Inflammatory macrophage treated with lipopolysaccharide for 4 hours (primary cell): ENCODE measurements at places on chromosomes 6 and 20.

- DNase-seq = no peak
These were observed 10.5 kb downstream of the NT5E start for GRCh38 chr6:85460154-85460920.

DNA sequence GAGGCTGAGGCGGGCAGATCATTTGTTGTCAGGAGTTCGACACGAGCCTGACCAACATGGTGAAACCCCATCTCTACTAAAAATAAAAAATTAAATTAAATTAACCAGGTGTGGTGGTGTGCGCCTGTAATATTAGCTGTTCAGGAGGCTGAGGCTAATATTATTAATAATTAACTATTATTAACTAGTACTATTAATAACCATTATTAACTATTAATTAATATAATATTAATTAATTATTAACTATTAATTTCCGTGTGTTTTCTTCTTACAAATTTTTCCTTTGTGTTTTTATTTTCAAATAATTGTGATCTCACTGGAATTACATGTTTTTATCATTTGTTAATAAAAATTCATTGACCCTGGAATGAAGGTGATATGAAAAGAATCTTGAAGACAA lies 557.4 kb upstream of the ADGRB3 start:
- no peak for DNase-seq

- peak; percentile 74 for DNase-seq
These were observed 445.4 kb upstream of the DEFB115 start for GRCh38 chr20:30811885-30812671.

- DNase-seq = no peak
These were observed 266.5 kb upstream of the QKI start for GRCh38 chr6:163147994-163148393.

GRCh38 chr6:130178692-130179091 lies 44.1 kb downstream of the SAMD3 start:
- no peak for DNase-seq

DNA sequence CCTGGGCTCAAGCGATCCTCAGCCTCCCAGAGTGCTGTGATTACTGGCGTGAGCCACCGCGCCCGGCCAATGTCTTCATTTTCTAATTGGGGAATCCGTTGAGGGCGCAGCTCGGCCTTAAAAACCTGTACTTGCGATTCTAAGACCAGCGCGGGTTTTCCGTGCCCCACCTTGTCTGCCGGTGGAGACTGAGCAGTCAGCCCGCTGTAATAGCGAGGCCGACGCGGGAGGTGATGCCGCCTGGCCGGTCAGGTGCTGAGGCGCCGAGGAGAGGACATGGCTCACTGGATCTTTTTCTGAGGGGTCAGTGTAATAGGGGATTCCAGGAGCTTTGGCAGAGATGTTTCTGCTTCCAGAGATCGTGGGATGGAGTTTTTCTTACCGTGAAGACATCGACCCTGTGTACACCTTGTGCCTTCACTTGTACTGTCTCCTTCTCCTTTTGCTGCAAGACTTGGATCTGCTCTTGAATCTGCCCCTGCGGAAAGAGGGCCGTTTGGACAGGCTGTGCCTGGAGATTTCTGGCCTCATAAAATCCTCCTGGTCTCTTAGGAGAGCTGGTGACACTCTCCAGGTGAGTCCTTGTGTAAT lies 1.5 kb downstream of the TRIM31 start:
- no peak for DNase-seq

DNA sequence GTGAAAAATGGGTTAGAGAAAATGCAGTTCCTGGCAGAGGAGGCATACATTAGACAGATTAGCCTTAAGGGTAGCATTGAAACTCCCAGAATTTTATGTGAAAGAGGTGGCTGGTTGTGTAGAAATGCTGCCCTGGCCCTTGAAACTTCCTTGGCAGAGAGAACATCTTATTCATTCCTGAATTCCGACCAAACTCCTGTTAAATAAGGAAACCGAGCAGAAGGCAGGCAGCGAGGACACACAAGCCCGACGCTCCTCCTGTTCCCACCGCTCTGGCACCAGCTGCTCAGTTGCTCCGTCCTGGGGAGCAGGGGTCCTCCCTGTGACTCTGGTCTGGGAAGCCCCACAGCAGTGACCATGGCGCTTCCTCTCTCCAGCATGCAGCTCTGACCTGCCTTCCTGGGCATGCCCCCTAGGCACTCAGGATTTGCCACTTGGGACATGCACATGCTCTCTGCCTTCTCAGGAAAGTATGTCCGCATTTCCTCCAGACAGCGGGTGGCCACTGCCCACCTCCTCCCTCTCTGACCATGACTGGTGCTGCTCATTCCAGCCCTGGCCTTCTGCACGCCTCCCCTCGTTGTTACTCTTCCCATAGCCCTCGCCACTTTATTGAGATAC lies 35.2 kb upstream of the CLDN20 start:
- DNase-seq = no peak

GRCh38 chr6:133157995-133158394 lies 83.2 kb upstream of the EYA4 start:
- no peak for DNase-seq

DNA sequence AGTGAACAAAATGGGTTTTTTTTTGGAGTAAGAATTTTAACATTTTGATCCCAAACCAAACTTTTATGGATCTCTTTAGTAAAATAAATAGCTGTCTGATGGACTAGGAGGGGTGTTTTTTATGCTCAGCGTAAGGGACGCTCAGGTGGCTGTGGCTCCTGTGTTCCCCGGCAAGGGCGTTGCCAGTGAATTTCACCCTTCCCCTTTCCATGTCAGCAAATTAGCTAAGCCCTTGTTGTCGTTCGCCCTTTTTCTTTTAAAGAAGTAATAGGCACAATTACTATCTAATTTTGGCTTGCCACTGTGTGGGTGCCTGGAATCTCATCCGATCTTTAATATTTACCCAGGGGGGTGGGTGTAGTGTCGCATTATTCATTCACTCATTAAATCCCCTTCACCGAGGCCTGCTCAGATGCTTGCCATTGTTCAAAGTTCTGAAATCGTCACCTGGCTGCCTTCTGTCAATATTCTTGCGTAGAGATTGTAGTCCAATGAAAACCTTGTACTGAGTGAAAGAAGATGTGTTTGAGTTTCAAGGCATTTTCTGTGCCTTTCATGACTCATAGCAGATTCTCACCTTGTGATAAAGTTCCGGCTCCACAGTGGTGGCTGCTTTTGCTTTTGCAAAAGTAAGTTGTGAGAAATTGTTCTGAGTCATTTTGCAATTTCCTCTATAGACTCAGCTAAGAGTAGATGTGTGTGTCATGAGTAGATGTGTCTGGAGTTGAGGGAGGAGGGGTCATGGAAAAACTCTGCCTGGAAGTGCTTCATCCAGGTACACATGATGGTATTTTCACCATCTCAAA lies 40.0 kb upstream of the CLDN20 start:
- DNase-seq = peak; percentile 92

GRCh38 chr20:63265891-63266515 lies 6.6 kb upstream of the ARFGAP1 start:
- DNase-seq = no peak

GRCh38 chr20:48453477-48454093 lies 374.2 kb downstream of the PREX1 start:
- no peak for DNase-seq

- DNase-seq = no peak
These were observed 74.8 kb upstream of the SLC24A3 start for GRCh38 chr20:19137641-19138040.

- DNase-seq = no peak
These were observed 536 bp upstream of the MTFR2 start for GRCh38 chr6:136250686-136251008.

DNA sequence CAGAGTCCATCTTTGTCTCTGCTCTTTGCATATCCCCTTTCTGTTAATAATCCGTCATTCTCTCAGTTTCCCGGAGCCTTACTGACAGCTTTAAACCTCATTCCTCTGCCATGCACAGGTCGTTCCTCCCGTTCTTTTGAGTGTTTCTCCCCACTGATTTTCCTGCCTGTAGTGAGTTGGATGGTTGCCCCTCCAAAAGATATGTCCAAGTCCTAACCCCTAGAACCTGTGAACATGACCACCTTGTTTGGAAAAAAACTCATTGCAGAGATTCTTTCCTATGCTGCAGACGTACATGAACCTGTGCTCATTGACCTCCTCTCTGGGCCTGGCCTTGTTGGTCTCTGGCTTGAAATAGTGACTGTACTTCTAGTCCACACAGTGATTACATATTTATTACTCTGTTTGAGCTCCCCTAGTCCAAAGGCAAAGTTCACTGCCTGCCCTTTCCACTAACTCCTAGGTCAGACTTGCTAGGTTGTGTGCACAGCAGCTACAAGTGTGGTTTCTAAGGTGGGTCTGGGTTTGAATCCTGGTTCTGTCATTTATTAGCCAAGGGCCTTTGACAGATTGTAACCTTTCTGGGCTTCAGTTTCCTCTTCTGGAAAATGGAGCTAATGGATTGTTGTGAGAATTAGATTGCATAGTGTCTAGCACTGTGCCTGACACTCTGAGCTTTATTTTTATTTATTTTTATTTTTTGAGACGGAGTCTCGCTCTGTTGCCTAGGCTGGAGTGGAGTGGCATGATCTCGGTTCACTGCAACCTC lies 29.3 kb downstream of the PPARD start:
- peak; percentile 45 for DNase-seq

DNA sequence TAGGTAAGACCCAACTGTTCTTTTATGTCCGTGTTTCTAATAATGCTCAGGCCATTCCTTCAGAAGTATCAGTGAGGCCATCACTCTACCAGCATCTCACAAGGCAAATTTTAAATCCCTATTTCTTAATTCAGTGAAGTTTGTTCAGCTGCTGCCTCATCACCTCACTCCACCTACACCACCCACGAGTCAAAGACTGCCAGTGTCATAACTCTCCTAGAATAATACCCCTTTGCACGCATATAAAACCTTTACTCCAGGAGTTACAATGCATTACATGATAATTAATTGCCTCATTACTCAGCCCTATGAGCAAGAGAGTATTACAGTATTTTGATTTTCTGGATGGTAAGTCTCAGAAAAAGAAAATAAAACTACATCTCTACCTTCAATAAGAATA lies 793.6 kb downstream of the TFAP2A start:
- no peak for DNase-seq

DNA sequence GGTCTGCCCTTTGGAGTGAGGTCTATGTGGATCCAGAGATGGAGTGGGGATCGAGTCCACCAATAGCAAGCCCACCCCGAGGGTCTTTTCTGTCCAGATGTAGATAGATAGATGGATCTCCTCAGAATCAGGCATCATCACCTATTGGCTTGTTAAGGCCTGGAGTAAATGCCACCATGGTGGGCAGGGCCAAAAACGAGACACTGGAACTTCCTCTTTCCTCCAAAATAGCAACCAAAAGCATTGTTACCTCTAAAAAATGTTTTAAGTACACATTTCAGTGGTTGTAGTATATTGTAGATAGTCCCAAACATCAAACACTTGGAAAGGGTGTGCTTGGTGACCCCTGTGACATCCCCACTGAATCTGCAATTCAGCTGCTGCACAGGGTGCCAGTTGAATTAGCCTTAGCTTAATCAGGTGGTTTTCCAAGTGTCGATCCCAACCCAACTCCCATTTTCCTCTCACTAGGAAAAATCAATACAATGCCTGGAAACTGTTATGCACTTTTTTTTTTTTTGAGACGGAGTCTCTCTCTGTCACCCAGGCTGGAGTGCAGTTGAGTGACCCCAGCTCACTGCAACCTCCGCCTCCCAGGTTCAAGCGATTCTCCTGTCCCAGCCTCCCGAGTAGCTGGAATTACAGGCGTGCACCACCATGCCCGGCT lies 35.0 kb upstream of the NELFCD start:
- DNase-seq = peak; percentile 26

GRCh38 chr20:57250607-57251343 lies 15.7 kb downstream of the BMP7 start:
- no peak for DNase-seq

GRCh38 chr6:18141805-18142590 lies 12.9 kb downstream of the TPMT start:
- DNase-seq = no peak

DNA sequence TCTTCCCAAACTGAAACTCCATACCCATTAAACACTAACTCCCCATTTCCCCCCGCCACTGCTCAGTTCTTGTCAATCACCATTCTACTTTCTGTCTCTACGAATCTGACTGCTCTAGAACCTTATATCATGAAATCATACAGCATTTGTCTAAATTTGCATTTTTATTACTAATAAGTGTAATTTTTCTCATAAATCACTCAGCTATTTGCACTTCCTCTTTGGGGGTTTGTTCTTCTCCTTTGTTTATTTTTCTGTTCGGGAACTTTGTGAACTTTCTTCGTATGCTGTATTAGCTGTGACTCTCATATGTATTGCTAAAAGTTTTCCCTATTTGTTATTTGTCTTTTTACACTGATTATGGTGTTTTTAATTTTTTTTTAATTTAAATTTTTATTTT lies 152.2 kb downstream of the SLC16A10 start:
- DNase-seq = peak; percentile 80

- no peak for DNase-seq
These were observed 241.0 kb downstream of the QKI start for GRCh38 chr6:163655217-163656121.

DNA sequence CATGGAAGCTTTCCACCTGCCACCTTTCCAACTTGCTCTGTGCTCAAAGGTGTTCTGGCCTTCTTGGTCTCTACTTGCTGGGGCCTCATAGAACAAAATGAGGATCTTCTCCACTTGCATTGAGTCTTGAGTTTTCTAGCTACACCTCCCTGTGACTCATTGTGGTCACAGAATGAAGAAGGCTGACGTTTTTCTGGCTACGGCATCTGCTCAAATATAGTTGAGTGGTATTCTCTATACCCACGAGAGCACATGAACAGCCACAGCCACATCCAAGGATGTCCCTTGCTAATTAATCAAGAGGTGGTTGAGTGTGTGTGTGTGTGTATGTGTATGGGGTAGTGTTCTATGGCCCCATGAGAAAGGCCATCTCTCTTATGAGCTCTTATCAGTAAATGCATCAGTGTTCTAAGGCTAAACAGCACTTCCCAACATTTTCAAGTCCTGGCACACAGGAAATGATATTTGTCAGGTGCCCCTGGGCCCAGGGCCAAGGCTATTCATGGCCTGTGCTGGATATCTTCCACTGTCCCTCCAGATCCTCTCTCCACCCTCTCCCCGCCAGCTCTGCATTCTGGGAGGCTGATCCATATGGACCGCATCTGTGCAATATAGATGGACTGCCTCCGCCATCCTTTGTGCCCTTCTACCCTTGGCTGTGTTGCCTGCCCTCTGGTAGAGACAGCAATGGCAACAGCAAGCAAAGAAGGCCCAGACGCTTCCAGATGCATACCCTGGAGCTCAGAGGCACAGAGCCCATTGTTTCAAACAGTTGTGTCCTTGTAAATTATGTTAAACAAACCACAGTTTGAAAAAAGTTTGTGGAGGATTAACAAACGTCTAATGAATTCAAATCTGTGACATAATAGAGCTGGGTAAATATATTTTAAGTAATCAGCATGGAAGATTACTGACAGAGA lies 150.2 kb downstream of the LRFN2 start:
- peak; percentile 72 for DNase-seq

DNA sequence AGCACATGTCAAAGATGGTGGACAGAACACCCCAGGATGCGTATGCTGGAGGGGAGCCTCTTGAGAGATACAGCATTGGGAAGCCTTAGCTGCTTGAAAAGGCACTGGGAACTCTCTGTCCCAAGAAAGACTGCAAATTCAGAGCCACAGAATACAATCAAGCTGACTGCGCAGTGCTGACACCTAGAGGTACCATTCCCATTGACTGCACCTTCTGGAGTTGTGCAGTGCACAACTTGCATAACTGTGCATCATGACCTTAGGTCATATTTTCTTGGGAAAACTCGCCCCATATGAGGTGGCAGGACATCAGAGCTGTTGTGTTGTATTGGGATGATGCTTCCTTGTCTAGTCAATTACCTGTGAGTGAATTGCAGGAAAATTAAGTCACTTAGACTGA lies 646.5 kb upstream of the NOX3 start:
- DNase-seq = no peak
